ENCODE measurements at places on chromosomes 1 and 21.

DNA sequence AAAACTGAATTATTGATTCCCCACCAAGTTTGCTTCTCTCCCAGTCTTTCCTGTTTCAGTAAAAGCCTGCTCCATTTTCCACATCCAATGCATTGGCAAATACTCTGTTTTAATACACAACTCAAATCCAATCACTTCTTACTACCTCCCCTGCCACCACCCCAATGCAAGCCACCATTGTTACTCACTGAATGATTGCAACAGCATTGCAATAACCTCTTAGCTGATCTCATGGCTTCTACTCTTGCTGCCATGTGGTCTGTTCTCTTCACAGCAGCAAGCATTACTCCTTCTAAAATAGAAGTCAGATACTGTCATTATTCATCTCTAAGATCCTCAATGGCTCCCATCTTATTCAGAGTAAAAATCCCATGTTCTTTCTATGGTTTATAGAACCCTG, 123.4 kb downstream of the ATP6V1G3 start:
- H3K4me3 ChIP-seq: no peak overlapping the region
- H3K36me3 ChIP-seq: no peaks in the 10 kb centered on the region
- H3K27me3 ChIP-seq: no peaks in the 10 kb centered on the region
- no peaks in the 10 kb centered on the region for H3K4me1 ChIP-seq
- H3K27ac ChIP-seq: no peak overlapping the region
- no peak for DNase-seq

DNA sequence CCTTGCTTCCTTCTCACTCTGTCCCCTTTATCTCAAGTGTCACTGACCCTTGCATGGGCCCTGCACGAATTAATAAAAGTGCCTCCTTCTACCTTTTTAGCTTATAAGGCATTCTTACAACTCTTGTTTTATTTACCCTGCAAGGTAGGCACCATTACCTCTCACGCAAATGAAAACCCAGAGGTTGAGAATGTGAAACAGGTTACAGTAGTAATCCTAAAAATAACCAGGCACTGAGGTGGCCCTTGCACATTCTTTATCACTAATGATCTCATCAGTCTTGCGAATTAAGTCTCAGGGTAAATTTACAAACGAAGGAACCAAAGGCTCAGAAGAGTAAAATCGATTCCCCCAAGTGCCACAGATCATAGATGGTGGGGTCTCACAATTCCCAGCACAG, 3.7 kb downstream of the GLIS1 start:
- no peaks in the 10 kb centered on the region for H3K36me3 ChIP-seq
- peaks cover 8% of the 10 kb centered on the region for H3K27me3 ChIP-seq
- peak overlapping the region; percentile 50 for H3K27ac ChIP-seq

DNA sequence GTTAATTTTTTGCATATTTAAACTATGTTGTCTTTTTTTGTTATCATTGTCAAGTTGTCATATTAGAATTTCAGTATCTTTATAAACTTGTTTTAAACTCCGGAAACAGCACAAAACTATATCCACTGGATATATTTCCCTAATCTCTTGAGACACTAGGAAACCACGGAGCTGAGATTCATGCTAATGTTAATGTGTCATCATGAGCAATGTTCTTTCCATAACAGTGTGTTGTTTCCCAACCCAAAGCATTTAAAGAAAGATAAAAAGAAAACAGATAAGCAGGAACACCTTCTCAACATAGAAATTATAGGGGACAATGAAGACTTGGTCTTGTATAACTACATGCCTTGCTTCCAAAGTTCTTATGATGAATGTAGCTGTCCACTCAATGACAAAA, 626.2 kb upstream of the TMPRSS15 start:
- H3K4me1 ChIP-seq: no peaks in the 10 kb centered on the region
- H3K4me3 ChIP-seq: no peak overlapping the region
- no peak for DNase-seq
- no peak overlapping the region for H3K27ac ChIP-seq
- H3K27me3 ChIP-seq: no peaks in the 10 kb centered on the region
- no peaks in the 10 kb centered on the region for H3K36me3 ChIP-seq

DNA sequence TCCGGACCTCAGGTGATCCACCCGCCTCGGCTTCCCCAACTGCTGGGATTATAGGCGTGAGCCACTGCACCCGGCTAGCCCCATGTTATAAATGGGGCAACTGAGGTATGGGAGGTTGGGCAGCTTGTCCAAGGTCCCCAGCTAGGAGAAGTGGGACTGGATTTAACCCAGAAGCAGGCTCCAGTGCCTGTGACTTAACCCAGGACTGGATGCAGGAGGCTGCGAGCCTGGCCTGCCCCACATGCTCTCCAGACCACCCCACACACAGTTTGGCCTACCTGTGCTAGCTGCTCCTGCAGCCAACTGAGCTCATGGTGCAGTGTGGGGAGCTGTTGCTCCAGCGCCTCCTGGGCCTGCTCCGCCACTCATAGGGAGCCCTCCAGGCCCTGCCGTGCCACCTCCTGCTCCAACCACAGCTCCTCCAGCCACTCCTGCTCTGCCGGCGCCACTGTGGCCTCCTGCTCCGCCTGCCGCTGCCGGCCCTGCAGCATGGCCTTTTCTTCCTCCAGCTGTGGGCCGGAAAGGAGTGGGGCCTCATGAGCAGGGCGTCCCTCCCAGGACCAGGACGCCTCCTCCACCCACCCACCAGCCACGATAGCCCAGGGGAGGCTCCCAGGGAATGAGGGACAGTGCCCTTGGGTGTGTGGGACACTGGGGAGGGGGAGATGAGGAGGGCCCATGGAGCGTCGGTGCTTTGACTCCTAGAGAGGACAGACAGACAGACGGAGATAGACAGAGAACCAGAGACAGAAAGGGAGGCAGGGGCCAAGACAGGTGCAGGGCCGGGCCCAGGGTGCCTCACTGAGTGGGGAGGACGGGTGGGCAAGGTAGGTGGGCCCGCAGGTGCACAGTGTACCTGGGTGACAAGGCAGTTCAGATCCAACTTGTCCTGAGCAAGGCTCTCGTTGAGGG, 12.4 kb upstream of the NBPF1 start:
- H3K27me3 ChIP-seq: no peaks in the 10 kb centered on the region
- no peak for DNase-seq
- H3K36me3 ChIP-seq: peaks cover 20% of the 10 kb centered on the region
- H3K4me3 ChIP-seq: no peak overlapping the region
- H3K27ac ChIP-seq: no peak overlapping the region

GRCh38 chr21:33619726-33620125, 21.8 kb downstream of the CRYZL1 start:
- DNase-seq: no peak
- no peak overlapping the region for H3K27ac ChIP-seq
- H3K27me3 ChIP-seq: no peaks in the 10 kb centered on the region
- no peaks in the 10 kb centered on the region for H3K36me3 ChIP-seq
- H3K4me3 ChIP-seq: no peak overlapping the region

- peaks cover 3% of the 10 kb centered on the region for H3K27me3 ChIP-seq
- H3K4me3 ChIP-seq: no peak overlapping the region
- H3K36me3 ChIP-seq: no peaks in the 10 kb centered on the region
- DNase-seq: no peak
- H3K4me1 ChIP-seq: no peaks in the 10 kb centered on the region
These were observed 86.0 kb downstream of the FOXD2 start for GRCh38 chr1:47523835-47524215.

DNA sequence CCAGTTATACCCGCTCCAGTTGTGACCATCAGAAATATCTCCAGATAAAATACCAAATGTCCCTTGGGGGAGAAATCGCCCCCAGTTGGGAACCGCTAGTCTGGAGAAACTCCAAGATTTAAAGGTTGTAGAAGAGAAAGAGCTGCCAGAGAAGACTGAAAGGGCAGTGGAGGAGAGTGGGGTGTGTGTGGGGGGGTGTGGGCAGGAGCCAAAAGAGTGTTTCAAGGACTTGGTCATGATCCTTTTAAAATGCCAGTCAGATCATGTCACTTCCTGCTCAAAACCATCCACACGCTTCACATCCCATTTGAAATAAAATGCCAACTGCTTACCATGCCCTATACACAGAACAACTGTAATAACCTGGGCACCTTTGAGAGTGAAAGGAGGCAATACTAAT, 3.4 kb upstream of the HEYL start:
- no peak overlapping the region for H3K4me3 ChIP-seq
- DNase-seq: no peak
- no peak overlapping the region for H3K27ac ChIP-seq
- H3K27me3 ChIP-seq: no peaks in the 10 kb centered on the region
- H3K36me3 ChIP-seq: no peaks in the 10 kb centered on the region

DNA sequence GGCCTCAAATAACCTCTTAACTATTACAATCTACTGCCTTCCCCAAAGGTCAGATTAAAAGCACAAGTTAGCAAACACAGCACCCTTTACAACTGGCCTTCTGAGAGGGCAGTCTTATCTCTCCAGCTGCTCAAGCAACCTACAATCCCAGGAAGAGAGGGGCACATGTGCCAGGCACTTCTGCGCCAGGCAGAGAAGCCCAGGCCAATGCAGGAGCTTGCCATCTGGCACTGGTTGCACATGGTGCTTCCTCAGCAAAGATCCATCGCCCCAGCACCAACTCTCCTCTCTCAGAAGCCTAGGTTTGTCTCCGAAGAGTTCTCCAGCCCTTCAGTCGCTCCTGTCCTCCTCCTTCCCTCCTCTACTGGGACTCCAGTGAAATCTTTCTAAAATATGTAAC, 2.5 kb downstream of the STK40 start:
- peaks cover 19% of the 10 kb centered on the region for H3K4me1 ChIP-seq
- no peak overlapping the region for H3K4me3 ChIP-seq
- no peaks in the 10 kb centered on the region for H3K27me3 ChIP-seq
- no peak overlapping the region for H3K27ac ChIP-seq

DNA sequence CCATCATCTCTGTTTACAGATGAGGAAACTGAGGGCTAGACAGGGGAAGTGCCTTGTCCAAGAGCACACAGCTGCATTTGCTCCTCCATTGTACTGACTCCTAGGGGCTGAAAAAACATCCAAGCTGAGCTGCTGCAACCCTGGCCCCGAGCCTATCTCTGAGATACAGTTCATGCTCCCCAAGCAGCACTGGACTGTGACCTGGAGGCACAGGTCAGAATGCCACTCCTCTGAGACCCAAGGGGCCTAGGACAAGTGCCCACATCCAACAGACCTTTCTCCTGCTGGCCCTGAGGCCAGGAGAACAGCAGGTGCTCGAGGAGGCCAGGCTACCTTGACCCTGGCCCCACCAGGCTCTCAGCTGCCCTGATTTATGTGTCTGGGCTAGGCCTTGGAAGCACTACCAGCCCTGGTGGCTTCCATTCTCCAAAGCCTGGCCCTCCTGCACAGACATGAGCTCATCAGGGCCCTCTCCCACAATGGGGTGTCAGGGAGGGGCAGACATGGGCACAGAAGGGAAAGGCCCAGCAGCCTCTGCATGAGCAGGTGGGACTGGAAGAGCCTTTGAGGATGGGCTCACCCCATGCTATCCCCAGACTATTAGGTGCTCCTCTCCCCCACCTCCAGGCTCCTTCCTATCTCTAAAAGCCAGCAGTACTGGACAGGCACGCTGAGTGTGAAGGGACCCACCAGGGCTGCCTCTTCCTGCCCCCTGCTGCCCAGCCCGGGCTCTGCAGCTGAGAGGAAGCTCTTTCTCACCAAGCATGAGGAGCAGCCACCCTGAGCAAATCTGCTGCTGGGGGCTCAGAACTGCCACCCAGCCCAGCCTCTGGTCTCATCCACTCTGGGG, 18.8 kb downstream of the ADGRB2 start:
- no peaks in the 10 kb centered on the region for H3K4me1 ChIP-seq
- no peaks in the 10 kb centered on the region for H3K27me3 ChIP-seq
- H3K4me3 ChIP-seq: no peak overlapping the region
- H3K36me3 ChIP-seq: no peaks in the 10 kb centered on the region

GRCh38 chr1:3283849-3284248, 170.6 kb upstream of the ARHGEF16 start:
- H3K4me3 ChIP-seq: no peak overlapping the region
- H3K36me3 ChIP-seq: no peaks in the 10 kb centered on the region
- peaks cover 16% of the 10 kb centered on the region for H3K27me3 ChIP-seq
- no peak overlapping the region for H3K27ac ChIP-seq
- peak; percentile 23 for DNase-seq

GRCh38 chr1:93180723-93181613, at the start of gene CCDC18:
CCDC18 (plus strand) TSS chr1:93180724; CDS start chr1:93183362, 2,638 bp downstream.
- peaks cover 7% of the 10 kb centered on the region for H3K4me1 ChIP-seq
- H3K27me3 ChIP-seq: no peaks in the 10 kb centered on the region
- H3K27ac ChIP-seq: peak within 1 kb of the TSS; percentile 98
- no peaks in the 10 kb centered on the region for H3K36me3 ChIP-seq

- no peak for DNase-seq
- no peaks in the 10 kb centered on the region for H3K36me3 ChIP-seq
- no peak overlapping the region for H3K27ac ChIP-seq
- no peak overlapping the region for H3K4me3 ChIP-seq
These were observed 110.4 kb downstream of the NFIA start for GRCh38 chr1:61192663-61193330.

GRCh38 chr1:89350298-89350697, 13.6 kb upstream of the GBP6 start:
- no peak overlapping the region for H3K27ac ChIP-seq
- H3K27me3 ChIP-seq: no peaks in the 10 kb centered on the region
- no peaks in the 10 kb centered on the region for H3K36me3 ChIP-seq
- no peak overlapping the region for H3K4me3 ChIP-seq
- DNase-seq: no peak
- no peaks in the 10 kb centered on the region for H3K4me1 ChIP-seq

DNA sequence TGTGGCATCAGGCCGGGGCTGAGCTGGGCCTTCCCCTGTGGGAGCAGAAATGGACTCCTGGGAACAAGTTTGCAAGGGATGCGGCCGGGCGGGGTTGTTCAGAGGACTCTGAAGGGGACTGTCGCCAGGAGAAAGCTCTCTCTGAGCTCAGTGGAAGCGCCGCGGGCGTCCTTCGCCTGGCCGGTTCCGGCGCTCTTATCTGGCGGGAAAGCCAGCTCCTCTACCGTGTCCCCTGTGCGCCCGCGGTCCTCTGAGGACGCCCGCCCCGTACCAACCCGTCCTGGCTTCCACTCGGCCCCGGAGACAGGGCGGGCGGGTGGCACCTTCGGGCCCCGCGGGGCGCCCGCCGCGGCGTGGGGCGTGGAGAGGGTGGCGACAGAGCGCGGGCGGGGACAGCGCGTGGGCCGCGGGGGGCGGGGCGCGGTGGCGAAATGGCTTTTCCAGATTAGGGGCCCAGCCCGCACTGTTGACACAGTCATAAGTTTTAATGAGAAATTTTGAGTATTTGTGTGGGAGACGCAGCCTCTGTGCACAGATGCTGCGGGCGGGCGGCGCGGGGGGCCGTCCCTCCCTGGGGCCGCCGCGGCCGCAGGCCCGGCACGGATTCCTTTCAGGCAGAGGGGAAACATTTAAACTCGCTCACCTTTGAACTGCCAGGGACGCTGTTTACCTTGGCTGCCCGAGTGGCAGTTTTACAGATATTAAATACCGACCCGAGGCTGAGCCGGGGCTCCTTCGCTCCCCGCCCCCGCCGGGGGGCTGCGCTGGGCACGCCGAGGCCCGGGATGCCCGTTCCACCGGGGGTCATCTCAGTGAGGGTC, 70.2 kb downstream of the FOXD2 start:
- peak overlapping the region; percentile 41 for H3K4me3 ChIP-seq
- no peaks in the 10 kb centered on the region for H3K36me3 ChIP-seq
- H3K27me3 ChIP-seq: no peaks in the 10 kb centered on the region
- H3K27ac ChIP-seq: peak overlapping the region; percentile 44
- no peaks in the 10 kb centered on the region for H3K4me1 ChIP-seq
- DNase-seq: peak; percentile 27
